ENCODE measurements at places on chromosomes 2 and 18.

DNA sequence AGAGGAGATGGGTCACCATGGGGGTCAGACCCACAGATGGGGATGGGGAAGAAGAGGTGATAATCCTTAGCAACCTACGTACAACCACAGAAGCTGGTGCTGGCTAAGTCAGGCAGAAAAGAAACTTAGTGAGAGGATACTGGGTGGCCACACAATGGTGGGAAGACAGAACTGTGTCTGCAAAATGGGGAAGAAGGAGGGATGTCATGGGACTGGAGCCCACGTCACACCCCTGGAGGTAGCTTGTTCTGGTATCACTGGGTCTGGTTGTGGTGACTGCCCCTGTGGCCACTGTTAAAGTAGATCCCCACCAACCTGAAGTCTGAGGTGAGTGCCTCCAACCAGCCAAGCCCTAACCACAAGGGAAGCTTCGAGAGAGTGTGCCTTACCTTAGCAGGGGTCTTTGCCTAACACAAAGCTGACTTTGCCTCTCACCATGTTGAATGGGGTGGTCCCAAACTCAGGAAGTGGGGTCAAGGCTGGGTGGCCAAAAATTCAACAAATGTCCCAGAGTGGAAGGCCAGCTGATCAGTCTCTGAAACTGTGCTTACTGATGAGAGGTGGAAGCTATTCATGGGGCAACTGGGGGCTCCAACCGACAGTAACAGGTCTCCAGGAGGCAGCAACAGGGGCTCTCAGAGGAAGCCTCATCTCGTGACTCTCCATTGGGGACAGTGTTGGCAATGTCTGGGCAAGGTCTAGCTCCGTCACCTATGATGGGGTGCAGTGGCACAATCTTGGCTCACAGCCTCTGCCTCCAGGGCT lies 64.8 kb upstream of the SLC1A4 start:
- DNase-seq = no peak

DNA sequence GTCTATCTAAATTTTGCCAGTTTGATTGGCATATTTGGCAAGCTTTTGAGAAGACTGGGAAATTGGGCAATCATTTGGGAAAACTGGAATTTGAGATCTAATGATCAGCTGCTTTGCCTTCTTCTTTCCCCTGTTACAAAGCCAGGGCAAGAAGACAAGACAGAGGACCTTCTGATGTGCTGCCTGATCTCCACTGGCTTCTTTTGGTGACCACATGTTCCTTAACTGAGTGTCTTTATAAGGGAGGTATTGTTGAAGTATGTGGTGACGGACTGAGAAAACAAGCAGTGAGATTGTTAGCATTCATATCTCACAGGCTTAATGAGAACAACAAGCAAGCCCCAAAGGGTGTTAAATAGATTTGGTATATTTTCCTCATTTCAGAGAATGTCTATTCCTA lies 175.8 kb downstream of the SLC8A1 start:
- no peak for DNase-seq

DNA sequence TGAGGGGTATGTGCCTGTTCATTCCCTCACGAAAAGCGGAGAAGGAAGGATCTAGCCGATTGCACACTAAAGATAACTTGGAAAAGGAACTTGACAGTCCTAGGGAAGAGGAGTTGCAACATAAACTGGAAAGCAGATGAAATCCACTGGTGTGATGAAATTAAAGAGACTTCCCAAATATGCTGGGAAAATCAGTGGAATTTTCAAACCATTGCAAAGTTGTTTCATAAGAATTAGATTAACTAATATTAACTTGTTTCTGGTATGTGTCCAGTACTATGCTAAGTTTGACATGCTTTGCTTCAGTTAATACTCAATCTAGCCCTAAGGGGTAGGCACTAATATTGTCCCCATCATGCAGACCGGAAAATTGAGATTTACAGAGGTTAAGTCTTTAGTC lies 222.7 kb downstream of the IKZF2 start:
- no peak for DNase-seq

DNA sequence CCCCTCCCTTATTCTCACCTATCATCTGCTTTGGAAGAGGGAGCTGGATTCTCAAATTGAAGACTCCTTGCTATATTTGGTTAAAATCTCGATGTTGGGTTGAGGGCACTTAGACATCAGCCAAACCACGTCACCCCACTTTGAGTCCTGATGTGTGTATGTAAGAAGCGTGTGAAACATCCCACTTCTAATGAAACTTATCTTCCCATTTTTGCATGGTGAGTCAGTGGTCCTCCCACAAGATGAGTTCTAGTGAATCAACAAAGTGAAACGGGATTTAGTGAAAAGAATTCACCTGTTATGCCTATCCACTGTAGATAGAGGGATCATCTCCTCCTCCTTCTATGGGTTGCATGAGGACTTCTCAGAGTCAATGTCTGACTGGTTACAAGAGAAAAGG lies 51.4 kb upstream of the SPRED2 start:
- DNase-seq = no peak

GRCh38 chr2:223057569-223057968 lies 5.6 kb downstream of the KCNE4 start:
- DNase-seq = no peak

DNA sequence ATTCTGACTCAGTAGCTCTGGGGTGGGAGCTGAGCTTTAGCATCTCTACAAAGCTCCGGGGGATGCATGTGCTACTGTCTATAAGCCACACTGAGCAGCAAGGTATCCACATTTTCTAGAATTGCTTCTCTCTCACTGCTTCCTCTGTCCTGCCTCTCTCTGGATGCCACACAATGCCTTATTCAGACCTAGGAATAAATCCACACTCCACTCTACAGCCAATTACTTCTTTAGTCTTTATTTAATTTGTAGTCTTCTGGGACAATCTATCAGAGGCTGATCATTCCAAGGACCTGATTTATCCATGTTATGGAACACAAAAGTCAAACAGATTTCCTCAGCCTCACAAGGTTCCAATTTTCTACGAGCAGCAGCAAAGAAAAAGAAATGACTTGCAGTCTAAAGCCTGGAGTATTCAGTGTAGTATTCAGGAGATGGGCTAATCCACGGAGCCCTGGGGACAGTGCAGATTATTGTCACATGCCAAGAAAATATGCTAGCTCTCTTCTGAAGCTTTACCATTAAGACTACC lies 4.4 kb downstream of the BCL2 start:
- no peak for DNase-seq

- DNase-seq = no peak
Observed at GRCh38 chr2:79874015-79874414, 361.2 kb downstream of the CTNNA2 start.

- DNase-seq = no peak
Observed at GRCh38 chr2:51304311-51304710, 272.4 kb upstream of the NRXN1 start.

GRCh38 chr2:25926984-25927756 lies 48.9 kb upstream of the ASXL2 start:
- no peak for DNase-seq

- DNase-seq = no peak
Observed at GRCh38 chr18:33757037-33757436, 179.0 kb downstream of the ASXL3 start.

DNA sequence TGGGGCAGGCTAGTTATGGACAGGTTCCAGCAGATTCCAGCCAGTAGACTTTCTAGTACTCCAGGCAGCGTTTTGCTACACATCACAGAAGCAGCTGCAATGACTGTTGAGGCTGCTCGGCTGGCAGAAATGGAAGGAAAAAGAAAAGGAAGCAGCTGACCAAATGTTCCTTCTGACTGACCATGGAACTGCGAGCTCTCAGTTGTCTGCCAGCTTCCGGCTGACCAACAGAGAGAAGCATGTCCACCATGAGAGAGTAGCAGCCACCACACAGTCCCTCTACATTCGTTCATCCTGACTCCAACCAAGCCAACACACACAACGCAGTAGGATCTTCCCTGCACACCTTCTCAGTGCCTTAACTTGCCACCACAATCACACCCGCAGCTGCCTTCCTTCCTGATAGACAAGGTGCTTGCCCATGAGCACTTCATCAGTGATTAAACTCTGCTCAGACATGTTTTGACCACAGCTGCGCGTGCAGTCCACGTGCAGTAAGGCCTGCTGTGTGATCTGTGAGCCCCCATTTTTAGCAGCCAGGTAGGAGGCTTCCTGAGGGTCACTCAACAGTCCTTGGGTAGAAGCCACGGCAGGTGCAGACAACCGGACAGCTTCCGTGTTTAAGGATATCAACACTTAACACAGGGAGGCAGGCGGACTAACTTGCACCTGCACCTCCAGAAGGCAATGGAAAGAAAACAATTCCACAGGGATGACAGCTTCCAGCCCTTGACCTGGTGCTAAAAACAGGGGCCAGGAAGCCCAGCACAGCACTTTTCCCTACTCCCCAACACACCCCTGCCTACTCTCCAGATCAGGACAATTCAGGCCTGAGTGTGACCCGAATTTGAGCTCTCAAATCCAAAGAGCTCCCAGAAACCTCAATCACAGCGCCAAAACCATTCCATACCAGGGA lies 996 bp downstream of the TGFBRAP1 start:
- no peak for DNase-seq

DNA sequence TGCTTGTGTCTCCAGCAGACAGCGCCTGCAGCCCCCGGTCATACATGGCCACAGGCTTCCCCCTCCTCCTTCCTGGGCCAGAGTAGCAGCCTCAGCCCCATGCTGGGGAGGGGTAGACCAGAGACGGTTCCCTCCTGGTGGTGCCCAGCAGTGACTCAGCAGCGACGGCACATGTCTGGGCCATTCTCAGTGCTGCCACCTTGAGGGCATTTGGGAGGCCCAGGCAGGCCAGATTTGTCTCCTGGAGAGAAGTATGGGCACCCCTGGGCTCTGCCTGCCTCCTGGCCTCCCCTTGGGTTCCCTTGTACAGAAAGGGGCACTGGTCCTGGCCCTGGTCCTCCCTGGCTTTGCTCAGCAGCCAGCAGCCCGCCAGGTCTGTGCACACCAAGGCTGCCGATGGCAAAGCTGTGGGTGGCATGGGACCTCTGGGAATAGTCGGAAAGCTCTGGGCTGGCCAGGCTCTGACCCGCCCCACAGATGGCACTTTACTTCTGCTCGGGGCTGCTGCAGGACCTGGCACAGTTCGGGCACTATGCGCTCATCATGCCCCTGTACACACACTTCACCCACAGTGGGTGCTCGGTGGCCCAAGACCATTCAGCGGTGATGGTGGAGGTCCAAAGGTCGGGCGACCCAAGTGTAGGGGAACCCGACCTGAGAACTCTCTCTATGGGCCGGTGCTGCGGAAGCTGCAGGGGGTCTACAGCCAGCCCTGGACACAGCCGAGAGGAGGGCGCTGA lies 11.4 kb upstream of the ALPI start:
- peak; percentile 82 for DNase-seq

- no peak for DNase-seq
Observed at GRCh38 chr2:20448246-20448976, 1.5 kb downstream of the RHOB start.

DNA sequence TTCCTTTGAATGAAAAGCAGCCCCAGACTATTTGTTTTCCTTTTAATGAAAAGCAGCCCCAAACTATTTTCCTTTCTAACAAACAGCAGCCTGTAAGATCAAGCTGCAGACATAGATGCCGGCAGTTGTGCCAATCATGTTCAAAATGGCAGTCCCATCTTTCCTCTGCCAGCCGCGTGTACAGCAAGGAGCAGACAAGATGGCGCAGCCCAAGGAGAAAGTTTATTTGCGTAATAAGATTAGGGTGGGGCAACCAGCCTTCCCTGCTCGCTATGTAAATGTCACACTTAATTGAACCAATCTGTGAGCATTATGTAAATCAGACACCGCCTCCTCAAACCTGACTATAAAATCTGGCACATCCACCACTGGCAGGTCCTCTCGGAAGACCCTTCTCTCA lies 226.0 kb downstream of the TGIF1 start:
- no peak for DNase-seq

- no peak for DNase-seq
Observed at GRCh38 chr2:169778446-169778845, 20.2 kb upstream of the SSB start.

DNA sequence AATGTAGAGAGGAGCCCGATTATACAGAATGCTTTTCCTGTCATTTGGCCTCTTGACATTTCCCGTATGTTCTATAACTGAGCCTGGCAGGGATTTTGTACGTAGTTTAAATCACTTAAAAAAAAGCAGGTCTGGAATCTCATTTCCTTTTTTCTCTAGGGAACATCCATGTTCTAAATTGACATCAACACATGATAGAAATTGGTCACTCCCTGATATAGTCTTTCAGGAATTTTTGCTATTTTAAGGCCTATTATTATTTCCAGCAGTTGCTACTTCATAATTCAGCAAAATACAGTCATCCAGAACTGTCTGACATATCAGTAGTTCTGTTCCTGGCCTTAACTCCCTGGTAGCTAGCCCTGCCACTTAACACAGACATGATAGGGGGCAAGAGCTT lies 565.7 kb upstream of the ZEB2 start:
- no peak for DNase-seq

GRCh38 chr18:73645160-73645715 lies 502.4 kb downstream of the FBXO15 start:
- DNase-seq = no peak

GRCh38 chr18:9961041-9961440 lies 47.2 kb downstream of the VAPA start:
- DNase-seq = no peak

DNA sequence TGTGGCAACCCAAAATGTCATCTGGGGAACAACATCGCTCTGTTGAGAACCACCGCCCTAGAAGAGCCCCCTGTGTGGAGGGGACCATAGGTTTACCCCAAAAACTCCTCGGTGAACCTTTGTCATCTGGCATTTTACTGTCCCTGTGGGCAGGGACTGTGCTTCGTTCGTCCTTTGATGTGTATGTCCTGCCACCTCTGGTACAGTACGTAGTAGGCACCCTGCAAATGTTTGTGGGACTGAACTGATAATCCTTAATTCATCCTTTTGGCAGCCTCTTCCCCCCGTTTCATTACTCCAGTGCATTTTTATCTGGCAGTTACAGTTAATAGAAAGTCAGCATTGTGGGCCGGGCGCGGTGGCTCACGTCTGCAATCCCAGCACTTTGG lies 728 bp downstream of the NAPG start:
- DNase-seq = no peak

- no peak for DNase-seq
Observed at GRCh38 chr2:29042561-29043075, 31.7 kb downstream of the PCARE start.

DNA sequence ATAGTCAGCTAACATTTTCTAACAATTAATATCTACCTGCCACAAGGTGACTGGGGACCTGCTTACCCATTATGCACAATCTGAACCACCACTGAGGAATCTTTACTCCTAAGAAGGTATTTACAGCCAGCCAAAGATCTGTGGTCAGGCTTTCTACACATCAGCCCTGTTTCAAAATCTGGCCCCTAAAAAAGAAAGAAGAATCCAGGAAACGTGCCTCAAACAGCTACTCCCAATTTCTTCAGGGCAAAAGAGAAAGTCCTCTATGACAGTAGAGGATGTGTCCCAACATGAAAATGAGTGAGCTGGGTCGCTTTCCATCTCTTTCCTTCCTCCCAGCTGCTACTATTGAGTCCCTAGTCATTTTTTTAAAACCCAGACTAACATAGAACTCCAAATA lies 79.5 kb downstream of the EPB41L3 start:
- DNase-seq = no peak

DNA sequence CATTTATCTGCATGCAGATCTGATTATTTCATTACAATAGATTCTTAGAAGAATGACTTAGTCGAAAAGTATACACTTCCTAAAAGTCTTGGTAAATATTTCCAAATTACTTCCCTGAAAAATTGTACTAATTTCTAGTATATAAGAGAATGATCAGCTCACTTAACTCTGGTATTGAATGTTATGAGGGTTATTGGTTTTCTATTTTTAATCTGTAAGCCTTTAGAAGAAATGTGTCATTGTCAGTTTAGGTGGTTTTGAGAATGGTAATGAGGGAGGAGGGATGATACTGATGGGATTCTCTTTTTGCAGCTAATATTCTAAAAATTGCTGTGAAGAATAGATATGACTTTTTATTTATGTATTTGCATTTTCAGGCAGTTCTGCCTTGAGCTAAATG lies 23.9 kb downstream of the MOB4 start:
- no peak for DNase-seq
